ENCODE measurements at places on chromosomes 12 and 14.
A peak's percentile ranks its signal among the peaks of the same experiment; 100 is the strongest.

- no peak for DNase-seq
These were observed 315.9 kb downstream of the BMP4 start for GRCh38 chr14:53640695-53641094.

GRCh38 chr14:37508503-37508902 is 86.5 kb downstream of the FOXA1 start:
- DNase-seq, result no peak

DNA sequence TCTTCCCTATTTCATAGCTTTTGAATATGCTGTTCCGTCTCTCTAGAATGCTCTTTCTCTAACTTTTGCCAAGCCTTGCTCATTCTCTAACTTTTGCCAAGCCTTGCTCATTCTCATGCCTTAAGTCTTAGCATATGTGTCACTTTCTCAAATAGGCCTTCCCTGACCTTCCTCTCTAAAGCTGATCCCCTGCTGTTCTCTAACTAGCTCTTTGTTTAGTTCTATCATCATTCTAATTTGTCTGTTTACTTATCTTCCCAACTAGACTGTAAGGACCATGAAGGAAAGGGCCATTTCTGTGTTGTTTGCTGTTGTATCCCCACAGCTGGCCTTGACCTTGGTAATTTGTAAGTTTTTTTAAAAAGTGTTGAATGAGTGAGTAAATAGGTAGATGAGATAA is 71.1 kb downstream of the ZNF641 start:
- DNase-seq, result no peak

GRCh38 chr12:106248312-106248845 is 559 bp upstream of the CKAP4 start:
- peak; percentile 70 for DNase-seq

DNA sequence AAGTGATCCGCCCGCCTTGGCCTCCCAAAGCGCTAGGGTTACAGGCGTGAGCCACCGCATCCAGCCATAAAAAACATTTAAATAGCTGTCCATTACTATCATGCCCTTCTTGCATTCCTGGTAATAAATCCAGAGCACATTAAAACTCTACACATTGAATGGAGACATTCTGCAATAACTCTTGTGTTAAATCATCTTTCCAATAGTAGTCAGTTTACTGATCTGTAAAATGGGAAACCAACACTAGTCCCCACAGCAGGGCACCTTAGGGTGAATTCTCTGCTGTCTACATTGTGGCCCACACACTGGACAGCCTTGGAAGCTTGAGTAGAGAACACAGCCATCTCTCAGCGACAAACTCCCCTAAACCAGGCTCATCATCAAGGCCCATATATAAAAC is 85.5 kb upstream of the NUDT4 start:
- no peak for DNase-seq

DNA sequence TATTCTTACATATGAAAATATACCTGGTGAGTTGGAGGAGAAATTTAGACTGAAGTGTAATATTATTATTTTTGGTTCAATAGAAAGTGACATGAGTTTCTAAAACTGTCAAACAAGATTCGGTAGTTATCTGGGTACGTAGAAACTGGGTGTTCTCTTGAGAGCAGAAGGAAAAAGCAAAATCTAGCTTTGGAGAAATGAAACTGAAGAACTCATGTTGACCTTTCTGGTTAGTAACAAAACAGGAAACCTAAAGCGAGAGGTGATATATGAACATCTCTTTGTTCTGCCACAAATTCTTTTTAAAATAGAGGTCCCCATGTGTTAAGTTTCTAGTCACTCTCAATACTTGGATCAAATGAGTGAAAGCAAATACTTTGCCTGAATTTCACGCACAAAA is 401.7 kb downstream of the TRHDE start:
- DNase-seq, result no peak

- no peak for DNase-seq
These were observed 60.8 kb downstream of the ANO2 start for GRCh38 chr12:5884285-5884684.

GRCh38 chr12:92649511-92650227 is 53.1 kb upstream of the PLEKHG7 start:
- peak; percentile 87 for DNase-seq

DNA sequence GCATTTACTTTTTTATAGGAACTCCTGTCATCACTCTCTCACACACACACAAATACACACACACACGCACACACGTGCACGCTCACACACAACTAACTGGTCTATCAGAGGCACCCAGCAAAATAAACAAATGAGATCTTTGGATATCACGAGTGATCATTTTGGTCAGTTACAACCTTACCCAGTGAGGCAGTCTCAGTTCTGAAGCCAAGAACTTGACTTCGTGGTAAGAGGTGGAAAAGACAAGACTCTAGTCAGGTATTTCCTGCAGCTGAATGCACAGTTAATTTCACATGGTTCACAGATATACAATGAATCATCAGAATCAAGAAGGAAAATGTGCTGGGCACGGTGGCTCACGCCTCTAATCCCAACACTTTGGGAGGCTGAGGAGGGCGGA is 39.4 kb downstream of the ATF7 start:
- no peak for DNase-seq

GRCh38 chr12:72230589-72230988 is 41.6 kb upstream of the TRHDE start:
- DNase-seq, result no peak

DNA sequence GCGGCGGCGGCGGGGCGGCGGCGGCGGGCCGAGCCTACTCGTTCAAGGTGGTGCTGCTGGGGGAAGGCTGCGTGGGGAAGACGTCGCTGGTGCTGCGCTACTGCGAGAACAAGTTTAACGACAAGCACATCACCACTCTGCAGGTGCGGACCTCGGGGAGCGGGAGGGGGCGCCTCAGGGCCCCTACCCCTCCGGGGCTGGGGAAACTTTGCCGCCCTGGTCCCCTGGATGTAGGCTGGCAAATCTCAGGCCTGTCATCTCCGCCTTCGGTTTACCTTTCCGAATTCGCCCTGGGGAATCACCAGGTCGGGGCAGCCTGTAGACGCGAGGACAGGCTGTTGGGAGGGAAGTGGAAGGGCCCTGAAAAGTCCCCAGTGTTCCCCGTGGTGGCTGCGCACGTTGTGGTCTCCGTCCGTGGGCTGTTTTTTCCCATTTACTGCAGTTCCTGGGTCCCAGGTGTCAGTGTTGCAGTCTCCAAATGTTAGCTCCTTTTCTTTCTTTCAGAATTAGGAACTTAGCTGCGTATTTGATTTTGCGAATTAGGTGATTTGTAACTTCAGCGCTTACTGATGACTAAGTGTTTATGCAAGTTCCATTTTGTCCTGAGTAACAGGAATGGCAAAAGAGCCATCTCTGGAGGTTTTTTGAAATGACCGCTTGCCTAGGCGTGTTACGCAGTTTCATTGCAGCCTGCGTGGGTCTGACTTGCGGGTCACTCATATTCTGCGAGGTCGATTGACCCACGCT is 656 bp downstream of the RAB21 start:
- peak; percentile 53 for DNase-seq

- no peak for DNase-seq
These were observed 28.1 kb downstream of the TCHP start for GRCh38 chr12:109928058-109928656.

DNA sequence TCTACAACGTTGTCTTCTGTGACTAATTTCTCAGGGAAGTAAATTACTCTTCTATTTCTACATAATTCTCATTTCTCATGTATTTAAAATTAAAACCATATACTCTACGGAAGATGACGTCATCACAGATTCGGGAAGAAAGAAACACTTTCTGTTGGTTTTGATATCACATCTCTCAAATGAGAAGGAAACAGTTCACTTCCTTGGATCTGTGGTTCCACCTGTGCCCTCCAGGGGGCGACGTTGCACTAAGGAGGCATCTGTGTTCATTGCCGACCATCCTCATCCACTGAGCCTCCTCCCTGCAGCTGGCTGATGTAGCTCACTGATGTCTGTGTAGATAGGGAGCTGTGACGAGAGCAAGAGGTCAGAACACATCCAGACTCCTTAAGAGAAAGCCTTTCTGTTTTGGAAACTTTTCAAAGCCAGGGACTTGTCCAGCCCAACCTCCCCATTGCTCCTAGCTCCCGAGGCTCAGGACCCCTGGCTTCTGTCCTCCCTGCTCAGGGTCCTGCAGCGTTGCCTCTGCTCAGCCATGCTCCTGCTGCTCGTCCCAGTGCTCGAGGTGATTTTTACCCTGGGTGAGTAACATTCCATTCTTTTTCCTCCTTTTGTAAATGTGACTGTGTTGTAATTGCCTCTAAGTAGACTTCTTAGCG is 172.7 kb upstream of the OR4E1 start:
- no peak for DNase-seq

GRCh38 chr12:68267892-68268396 is 14.5 kb upstream of the IL22 start:
- DNase-seq, result peak; percentile 53

DNA sequence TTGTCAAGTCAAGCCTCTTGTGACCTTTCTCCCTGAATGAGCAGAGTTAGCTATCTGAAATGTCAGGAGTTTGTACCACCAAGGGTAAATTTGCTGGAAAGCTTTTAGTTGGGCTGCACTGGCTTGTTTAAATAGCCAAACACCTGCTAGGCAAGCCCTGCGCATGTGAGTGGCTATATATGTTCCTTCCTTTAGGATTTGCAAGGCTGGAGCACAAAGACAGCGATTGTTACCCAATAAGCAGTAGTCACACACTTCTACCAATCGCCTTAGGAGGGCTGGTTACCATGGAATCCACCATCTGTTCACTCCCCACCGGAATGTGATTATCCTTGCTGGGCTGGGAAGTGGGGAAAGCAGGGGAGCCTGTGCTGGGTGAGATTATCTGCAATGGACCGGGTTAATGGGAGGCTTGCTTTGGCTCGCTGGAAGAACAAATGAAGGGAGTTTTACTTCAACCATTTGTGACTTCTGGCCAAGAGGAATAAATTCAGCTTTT is 102.5 kb downstream of the FGD4 start:
- peak; percentile 82 for DNase-seq

- DNase-seq, result no peak
These were observed 71.2 kb downstream of the ITPK1 start for GRCh38 chr14:93044556-93044955.

DNA sequence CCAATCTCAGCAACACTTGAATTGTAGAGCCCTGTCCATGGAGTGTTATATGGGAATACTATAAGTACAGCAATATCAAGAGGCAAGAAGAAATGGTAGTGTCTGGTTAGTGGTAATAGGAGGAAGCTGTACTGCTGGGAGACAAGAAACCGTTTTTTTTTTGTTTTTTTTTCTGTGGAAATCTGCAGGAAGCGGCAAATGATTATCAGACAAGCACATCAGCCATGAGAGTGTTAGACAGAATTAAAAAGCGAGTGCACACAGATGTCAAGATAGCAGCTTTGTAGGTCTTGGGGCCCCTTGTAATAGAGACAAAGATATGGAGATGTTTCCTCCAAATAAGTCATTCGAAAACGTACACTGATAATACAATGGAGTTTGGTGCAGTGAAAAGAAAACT is 6.7 kb downstream of the TESPA1 start:
- no peak for DNase-seq

GRCh38 chr14:71521238-71522135 is 410.7 kb upstream of the RGS6 start:
- no peak for DNase-seq

GRCh38 chr14:105217774-105218173 is 30.6 kb upstream of the BTBD6 start:
- no peak for DNase-seq

- no peak for DNase-seq
These were observed 66.8 kb downstream of the CLIP1 start for GRCh38 chr12:122355706-122356105.

- peak; percentile 73 for DNase-seq
These were observed 1.4 kb downstream of the ATF1 start for GRCh38 chr12:50765095-50765911.

GRCh38 chr12:4064008-4064407 is 190.8 kb upstream of the PARP11 start:
- DNase-seq, result no peak

- no peak for DNase-seq
These were observed 26.9 kb upstream of the PTGDR start for GRCh38 chr14:52240623-52241022.

GRCh38 chr14:85865701-85866100 is 335.8 kb downstream of the FLRT2 start:
- no peak for DNase-seq

GRCh38 chr14:23101213-23101970 is 3.4 kb downstream of the CIROP start:
- DNase-seq, result no peak

DNA sequence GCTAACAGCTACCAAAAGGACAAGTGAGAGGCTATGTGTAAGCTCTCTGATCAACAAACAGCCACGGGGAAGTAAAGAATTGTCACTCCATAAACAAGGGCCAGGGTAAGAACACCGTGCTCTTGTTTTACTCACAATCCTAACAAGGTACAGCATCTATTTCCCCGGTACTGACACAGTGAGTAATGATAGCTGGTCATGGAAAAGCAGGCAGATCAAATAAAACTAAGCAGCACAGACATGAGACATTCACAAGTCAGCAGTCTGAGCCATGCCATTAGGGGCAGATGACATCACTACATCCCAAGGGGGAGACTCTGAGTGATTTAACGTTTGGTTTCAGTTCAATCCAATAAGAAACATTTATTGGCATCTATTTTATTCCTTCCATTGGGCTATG is 54.4 kb downstream of the ARL6IP4 start:
- DNase-seq, result peak; percentile 72

GRCh38 chr12:132685400-132685799 is 1.7 kb downstream of the POLE start:
- DNase-seq, result no peak

DNA sequence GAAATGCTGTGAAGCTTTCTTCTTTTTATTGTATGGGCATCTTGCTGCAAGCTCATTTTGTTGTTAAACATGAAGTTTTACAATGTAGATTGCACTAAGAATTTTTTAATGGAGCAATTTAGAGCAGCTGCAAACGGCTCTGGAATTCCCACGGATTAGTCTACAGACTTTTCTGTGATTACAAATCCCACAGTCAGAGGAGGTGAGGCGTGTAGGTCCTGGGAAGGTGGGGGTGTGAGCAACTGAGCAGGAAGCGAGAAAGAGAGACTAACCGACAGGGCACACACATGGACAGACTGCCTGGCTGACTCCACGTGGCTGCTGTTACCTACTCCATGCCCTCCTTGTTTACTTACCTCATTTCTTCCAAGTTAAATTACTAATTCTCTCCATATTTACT is 348.5 kb downstream of the NPAS3 start:
- no peak for DNase-seq

- DNase-seq, result no peak
These were observed 53.7 kb upstream of the INSM2 start for GRCh38 chr14:35480119-35480769.

DNA sequence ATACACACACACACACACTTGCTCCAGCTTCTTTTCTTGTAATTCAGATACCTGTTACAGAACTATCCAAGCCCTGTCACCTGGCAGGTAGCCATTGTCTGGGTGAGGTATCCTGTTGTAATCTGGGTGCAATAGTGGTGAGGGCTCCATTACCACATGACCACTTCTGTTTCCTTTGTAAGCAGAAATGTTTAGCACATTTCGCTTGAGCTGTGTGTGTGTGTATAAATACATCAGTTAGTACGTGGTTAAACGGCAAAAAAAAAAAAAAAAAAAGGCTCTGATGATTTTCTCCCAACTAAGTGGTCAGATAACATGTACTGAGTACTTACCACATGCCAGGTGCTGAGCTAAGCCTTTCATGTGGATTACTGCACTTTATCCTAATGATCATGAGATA is 129.3 kb upstream of the SSTR1 start:
- DNase-seq, result no peak

GRCh38 chr12:52082988-52083637 is 3.6 kb downstream of the SMIM41 start:
- DNase-seq, result peak; percentile 89

- DNase-seq, result no peak
These were observed 126.4 kb downstream of the NAV3 start for GRCh38 chr12:77957062-77957461.

All from AG20443 (cell line).